ENCODE measurements at places on chromosomes 3 and 15.

- DNase-seq: peak; percentile 28
These were observed 554.8 kb upstream of the CBLB start for GRCh38 chr3:106423321-106424225.

GRCh38 chr3:38120693-38121450, 16.1 kb downstream of the ACAA1 start:
- DNase-seq: no peak

DNA sequence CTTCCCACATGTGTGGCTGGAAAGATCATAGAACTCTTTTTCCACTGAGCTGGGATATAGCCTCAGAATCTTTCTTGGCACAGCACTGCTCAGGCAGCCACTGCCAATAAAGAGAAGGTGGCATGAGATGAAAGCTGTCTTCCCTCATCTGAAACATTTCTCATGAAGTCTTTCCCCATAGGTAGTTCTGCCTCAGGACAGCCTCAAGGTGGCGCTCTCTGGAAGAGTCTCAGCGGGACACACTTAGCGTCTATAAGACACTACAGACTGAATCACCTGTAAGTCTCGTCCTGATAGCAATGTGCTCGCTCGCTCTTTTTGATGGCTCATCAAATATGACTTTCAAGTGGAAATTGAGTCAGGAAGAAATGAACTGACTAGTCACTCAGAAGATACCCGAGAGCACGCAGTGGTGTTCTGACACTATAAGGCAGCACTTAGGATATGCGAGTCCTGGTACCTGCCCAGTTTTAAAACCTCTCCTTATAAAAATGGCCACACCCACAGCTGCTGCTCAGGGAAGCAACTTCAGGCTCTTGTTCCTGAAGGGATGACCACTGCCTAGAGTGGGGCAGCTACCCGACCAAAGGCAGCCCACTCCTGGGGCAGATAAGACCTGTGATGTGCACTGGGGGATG, 269.5 kb downstream of the SUCLG2 start:
- peak; percentile 46 for DNase-seq

DNA sequence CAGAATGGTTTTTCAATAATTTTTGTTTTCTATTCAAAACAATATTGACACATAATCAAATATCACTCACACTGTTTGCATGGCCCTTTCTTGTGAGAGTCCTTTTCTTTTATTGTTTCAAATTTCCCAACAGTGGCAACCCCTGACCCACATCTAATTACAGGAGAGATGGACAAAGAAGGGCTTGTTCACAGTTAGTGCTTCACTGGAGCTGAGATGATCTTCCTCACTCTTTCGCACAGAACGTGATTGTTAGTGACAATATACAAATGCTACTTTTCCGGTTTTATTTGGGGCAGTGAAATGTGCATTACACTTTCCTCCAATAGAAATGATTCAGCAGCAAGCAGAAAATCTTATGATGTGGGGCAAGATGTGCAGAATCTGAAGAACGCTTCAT, 38.6 kb upstream of the TTC14 start:
- DNase-seq: no peak

DNA sequence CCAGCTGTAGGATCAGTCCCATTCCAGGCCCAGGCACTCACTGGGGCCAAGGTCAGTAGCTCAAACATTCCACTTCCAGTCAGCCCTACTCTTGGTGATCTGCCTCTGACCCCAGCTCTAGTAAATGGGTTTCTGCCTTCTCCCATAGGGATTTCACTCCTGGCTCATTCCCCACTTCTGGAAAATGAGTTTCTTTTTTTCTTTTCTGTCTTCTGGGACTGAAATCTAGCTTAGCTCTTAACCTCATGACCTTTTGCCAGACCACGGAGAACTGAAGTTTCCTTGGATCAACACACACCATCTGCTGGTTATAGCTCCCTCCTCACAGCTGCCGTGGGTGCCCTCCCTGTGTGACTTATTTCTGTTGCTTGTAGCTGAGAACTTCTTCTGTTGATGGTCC, 21.3 kb downstream of the MME start:
- DNase-seq: peak; percentile 64

GRCh38 chr3:55647063-55647462, 160.0 kb upstream of the WNT5A start:
- no peak for DNase-seq

- DNase-seq: no peak
These were observed 11.0 kb downstream of the NDUFB5 start for GRCh38 chr3:179615458-179616173.

- no peak for DNase-seq
These were observed 4.4 kb downstream of the MYO5C start for GRCh38 chr15:52291204-52291603.

DNA sequence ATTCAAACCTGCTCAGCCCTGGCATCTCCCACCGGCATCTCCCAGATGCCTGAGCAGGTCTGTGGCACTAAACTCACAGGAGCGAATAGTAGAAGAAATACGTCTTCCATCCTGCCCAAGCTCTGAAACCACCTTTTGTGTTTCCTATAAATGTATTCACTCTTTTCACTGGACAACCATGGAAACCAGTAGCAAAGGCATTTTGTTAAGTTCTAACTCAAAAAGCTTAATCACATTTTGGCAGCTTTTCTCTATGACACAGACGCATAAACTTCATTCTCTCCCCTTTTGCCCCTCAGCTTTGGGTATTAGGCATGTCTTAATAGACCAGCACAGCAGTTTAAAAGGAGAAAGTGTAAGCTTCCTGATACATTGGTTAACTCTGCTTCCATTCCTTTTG, 24.5 kb upstream of the ARNT2 start:
- DNase-seq: no peak

DNA sequence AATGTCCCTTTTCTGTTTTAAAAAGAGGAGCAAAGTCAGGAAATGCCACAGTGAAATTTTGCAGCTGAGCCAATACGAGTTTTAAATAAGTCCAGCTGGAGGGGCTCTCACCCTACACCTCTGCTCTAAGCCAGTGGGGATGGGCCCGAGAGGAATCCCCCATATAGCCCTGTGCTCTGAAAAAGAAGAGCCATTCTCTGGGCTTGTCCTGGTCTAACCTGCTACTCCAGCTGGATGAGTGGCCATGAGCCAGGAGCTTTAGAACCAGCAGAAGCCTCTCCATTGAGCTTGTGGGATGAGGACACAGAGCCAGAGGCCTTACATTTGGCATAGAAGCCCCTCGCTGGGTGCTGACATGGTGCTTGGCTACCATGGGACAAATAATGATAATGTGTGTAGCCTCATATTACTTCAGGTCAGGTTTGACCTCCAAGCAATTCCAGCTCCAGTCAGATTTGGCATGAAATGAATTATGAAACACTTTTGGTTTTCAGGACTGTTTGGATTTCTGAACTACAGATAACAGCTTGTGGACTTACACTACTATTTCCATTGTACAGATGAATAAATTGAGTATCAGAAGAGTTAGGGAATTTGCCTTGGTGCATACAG, 172.4 kb downstream of the CHST2 start:
- no peak for DNase-seq

DNA sequence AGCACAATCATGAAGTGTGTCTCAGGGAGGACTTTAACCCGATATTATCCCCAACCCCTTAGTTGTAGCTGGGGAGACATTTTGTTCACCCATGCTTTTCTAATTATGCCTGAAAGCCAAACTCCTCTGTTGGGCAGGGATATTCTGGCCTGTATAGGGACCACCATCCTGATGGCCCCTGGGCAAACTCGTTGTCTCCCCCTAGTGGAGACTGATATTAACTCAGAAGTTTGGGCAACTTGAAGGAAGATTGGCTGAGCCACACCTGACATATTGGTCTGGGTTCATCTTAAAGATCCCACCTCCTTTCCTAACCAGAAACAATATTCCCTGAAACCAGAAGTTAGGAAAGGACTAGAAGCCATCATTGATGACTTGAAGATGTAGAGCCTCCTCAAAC, 42.3 kb downstream of the TM4SF18 start:
- DNase-seq: no peak

- no peak for DNase-seq
These were observed 85.3 kb upstream of the TNFSF10 start for GRCh38 chr3:172608575-172608974.

DNA sequence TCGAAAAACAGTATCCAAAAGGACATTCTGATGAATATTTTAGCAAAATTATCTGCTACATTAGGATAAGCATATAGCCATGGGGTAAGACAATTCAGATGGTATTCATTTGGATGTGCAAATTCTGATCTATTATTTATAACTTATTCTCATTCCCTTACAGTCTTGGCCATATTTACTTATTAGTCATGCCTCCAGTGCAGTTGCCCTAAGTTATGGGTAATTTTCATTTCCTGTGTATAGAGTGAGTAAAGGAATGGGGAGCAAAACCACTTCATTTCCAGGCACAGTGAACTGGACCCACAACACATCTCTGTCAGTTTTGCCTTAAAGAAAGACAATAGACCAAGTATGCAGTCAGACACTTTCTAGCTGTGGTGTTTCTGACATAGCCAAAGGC, 134.3 kb downstream of the POLQ start:
- DNase-seq: peak; percentile 37

DNA sequence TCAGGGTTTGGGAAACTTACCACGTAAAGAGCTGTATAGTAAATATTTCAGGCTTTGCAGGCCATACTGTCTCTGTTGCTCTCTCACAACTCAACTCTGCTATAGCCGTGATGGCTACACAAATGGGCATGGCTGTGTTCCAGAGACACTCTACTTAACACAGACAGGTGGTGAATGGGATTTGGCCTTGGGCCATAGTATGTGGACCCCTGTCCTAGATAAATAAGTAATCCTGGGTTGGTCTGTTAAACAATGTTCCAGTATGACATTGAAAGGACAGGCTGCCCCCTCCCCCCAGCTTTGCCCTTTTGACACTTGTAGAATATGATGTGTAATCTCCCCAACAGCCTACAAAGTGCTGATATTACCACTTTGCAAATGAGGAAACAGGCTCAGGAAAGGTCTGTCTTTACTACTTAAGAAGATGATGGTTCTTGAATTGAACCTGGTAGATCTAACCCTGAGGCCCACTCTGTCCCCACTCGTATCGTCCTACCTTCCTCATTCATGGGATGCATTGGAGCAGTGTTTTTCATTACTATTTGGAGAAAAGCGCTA, 38.4 kb downstream of the SLCO3A1 start:
- DNase-seq: no peak

- DNase-seq: peak; percentile 30
These were observed 412 bp downstream of the SLC41A3 start for GRCh38 chr3:126083511-126083912.

DNA sequence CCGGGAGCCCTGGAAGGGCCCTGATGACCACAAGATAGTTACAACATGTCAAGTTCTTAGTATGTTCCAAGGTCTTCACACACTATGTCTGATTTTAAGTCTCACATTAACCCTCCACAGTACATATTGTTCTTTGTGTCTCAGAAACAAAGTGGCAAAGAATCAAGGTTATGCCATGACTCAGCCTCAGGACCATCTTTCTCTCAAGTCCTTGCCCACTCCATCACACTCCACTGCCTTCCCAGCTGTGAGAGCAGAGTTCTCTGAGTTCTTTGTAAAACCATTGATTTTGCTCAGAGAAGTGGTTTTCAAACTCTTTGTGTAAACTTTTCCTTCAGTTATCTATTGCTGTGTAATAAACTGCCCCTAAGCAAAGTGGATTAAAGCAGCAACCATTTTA, 67.9 kb upstream of the C3orf80 start:
- DNase-seq: no peak

DNA sequence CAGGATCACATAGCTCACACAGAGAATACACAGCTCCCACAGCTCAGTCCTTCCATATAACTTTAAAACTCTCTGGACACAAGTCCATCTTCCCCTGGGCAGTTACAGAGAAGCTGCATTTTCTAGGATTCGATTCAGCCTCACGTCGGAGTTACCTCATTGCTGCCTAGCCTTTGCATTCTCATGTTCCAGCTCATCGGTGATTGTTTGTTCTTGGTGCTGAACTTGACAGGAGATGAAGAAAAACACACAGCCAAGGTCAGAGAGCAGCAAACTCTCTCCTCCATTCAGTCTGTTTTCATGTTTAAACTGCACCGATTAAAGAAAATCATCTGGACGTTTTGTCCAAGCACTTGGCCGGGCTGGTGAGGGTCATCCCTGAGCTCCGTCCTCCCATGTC, 375.5 kb upstream of the CFAP20DC start:
- peak; percentile 65 for DNase-seq

GRCh38 chr3:103184772-103185171, 750.0 kb downstream of the ZPLD1 start:
- DNase-seq: no peak

DNA sequence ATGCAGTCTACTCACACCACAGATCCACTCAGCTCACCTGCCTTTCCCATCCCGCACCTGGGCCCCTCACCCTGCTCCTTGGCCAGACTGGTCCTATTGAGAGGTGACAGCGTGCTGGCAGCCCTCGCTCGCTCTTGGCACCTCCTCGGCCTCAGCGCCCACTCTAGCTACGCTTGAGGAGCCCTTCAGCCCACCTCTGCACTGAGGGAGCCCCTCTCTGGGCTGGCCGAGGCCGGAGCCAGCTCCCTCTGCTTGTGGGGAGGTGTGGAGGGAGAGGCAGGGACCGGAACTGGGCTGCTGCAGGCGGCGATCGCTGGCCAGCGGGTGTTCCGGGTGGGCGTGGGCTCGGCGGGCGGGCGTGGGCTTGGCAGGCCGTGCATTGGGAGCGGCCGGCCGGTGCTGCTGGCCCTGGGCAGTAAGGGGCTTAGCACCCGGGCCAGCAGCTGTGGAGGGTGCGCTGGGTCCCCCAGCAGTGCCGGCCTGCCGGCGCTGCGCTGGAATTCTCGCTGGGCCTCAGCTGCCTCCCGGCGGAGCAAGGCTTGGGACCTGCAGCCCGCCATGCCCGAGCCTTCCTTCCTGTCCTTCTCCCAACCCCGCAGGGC, 45.5 kb upstream of the USP3 start:
- no peak for DNase-seq

GRCh38 chr3:56086355-56086754, 381.9 kb downstream of the ERC2 start:
- peak; percentile 74 for DNase-seq

GRCh38 chr3:24490151-24490550, 4.5 kb downstream of the THRB start:
- peak; percentile 11 for DNase-seq

- no peak for DNase-seq
These were observed 19.4 kb downstream of the RIOX2 start for GRCh38 chr3:97952872-97953271.

DNA sequence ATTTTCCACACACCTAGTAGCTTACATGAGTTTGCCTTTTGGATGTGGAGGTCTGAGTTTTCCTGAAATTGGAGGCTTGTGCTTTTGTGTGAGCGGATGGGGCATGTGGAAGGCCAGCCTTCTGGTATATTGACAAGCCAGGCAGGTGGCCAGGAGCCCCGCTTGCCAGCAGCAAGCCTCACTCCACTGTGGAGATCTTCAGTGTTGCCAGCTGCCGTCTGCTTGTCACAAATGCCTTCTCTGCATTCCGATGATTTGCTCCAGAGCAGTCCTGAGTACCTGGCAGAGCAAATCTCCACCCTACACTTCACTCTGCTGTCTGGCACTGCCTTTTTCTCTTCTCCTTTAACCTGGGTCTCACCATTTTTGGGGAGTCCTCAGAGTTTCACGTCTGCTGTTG, 29.1 kb upstream of the CHST2 start:
- DNase-seq: no peak

DNA sequence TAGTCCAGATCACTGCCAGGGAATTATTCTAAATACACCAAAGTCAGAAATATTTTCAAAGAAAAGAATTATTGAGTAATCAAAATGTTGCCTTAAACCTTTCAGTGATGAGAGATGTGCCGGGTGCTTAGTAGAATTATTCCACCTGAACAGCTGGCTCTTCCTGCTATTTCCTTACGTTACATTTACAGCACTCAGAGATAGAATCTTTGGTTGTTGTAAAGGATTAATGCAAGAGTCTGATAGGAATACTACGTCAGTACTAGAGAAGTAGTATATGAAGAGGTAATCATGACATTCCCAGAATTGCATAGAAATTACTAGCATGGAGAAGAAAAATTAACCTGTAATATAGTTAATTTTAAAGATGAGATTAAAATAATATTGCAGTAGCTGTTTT, 50.9 kb upstream of the ZDHHC23 start:
- no peak for DNase-seq
